ENCODE measurements at places on chromosomes 4 and X.

GRCh38 chrX:139932901-139933796, at the start of gene ATP11C:
Gene ATP11C (minus strand): TSS chrX:139933053. CDS start chrX:139932042, 1,011 bp downstream.
- DNase-seq: peak; percentile 75

DNA sequence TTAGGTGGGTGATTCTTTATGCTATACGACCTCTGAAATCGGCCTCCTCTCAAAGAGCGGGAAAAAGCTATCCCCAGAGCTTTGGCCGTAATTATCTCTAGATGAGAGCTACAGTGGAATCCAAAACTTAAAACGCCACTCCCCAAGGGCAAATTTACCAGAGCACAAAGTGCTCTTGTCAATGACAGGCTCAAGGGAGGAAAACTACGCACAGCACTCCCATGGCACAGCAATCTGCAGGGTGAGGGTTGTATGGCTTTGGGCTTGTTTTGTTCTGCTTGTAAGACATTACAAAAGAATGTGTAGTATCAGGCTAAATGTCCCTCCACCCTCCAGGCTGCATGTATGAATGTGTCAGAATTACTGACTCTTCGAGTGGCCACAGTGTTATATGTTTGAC, 44.0 kb downstream of the ARHGEF6 start:
- DNase-seq: no peak

DNA sequence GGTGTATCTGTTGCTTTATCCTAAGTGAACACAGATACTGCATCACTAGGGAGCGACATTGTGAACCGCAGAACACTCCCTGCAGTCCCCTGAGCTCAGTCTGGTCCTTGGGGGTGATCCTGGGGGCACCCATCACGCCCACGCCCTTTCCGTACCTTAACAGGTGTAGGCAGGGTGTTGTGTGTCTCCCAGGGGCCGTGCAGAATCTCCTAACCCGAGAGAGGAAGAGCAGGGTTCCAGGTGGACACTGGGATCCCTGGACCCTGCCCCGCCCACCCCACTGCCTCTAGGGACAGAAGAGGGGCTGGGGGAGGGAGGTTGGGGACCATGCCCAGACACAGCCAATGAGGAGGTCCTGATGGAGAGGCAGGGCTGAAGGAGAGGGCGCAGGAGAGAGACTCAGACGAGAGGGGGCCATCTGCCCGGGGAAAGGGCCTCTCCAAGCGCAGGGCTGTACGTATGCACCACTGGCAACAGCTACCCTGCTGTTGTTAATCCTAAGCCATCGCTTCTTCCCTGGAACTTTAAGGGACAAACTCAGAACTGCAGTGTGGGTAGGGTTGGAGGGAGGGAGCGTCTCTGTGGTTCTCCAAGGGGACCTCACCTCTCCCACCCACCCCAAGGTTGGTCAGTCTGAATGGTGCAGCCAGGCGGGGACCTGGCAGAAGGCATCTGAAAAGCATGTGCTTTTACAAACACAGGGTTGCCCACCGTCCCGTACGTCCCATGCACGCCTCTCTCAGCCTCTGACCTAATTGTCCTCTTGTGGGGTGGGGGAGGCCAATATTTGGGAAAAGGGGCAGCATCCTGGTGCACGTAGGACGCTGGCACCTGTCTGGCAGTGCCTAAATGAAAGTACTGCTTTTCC, 2.5 kb downstream of the P2RY8 start:
- peak; percentile 29 for DNase-seq

- DNase-seq: no peak
These were observed 120.4 kb downstream of the ARAP2 start for GRCh38 chr4:36123906-36124305.

GRCh38 chrX:35456891-35457290, 341.3 kb upstream of the MAGEB16 start:
- no peak for DNase-seq

DNA sequence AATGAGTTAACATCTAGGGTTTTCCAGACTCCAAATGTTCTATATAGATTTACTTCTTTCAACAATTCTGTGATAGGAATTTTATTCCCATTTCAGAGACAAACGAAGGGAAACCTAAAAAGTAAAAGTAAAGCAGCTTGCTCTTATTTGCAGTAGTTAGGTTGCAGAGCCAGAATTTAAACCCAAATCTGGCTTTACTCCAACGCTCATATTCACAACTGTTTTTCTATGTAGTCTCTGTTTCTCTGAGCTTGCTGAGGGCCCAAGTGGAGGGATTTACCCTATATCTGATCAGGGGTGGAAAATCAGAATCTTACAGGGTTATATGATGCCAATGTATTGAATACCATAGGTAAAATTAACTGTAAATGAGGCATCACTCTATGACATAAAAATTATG, 599.1 kb upstream of the GRIA3 start:
- DNase-seq: no peak

- DNase-seq: no peak
These were observed 233.3 kb downstream of the STPG2 start for GRCh38 chr4:97910005-97910404.

DNA sequence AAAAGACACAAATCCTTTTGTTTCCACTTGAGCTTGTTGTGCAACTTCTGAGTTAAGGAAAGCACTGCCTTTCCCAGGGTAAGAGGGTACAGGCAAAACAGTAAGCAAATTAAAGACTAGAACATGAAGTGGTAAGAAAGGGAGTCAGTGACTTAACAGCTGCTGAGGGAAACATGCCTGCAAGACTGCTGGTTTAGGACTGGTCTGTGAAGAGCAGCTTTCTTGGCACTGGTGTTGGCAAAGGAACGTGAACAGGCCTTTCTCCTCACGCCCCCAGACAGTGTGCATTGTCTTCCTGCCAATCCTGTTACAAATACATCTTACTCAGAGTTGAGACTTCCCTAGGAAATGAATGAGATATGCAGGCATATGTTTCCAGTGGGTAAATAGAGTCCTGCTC, 2.6 kb downstream of the LHFPL1 start:
- DNase-seq: no peak

DNA sequence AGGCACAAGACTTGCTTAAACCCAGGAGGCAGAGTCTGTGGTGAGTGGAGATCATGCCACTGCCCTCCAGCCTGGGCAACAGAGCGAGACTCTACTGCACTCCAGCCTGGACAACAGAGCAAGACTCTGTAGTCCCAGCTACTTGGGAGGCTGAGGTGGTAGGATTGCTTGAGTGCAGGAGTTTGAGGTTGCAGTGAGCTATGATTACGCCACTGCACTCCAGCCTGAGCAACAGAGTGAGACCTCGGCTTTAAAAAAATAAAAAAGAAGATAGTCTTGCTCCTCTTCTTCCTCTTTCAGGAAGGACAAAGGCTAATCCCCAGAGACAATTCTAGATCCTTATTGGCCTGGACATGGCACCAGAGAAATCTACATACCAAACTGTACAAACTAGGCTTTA, 5.7 kb upstream of the PPEF2 start:
- no peak for DNase-seq
